ENCODE measurements at places on chromosomes 16 and 17. TPM values are rescaled to one million over a fixed set of nuclear protein-coding genes. Genes with fewer than 3 reads are reported as not detected.

Gene TEKT1
- total RNA-seq, result 5.8 TPM

GRCh38 chr17:29623283-29623647 is 553 bp upstream of the CORO6 start:
- no peaks in the 10 kb centered on the region for H3K27me3 ChIP-seq
- no peaks in the 10 kb centered on the region for H3K36me3 ChIP-seq
- no peak overlapping the region for H3K4me3 ChIP-seq
- DNase-seq, result no peak
- no peak overlapping the region for H3K27ac ChIP-seq

DNA sequence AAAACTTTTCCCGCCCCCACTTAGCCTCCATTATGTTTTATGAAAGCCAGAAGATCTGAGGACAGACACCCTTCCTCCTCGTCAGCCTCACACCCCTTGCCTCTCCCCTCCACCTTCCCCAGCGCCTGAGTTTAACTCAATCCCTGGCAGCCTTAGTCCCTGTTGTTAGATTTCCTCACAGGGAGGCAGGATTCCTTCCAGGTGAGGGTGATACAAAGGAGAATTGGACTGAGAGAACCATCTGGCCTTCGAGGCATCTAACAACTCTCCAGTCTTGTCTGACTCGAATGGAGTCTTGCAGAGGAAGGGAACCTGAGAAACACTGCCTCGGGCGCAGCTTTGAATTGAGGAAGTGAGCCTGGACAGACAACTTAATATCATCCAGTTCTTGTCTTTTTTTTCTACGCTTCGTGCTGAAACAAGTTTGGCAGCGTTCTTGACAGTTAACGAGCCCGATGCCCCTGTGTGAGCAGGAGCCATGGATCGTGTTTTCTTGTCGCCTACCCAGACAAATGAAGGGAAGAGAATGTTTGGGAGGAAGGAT is 1.3 kb upstream of the ZNF768 start:
- peak overlapping the region; percentile 98 for H3K27ac ChIP-seq
- peak overlapping the region; percentile 93 for H3K4me3 ChIP-seq
- no peak for DNase-seq
- H3K36me3 ChIP-seq, result peaks cover 36% of the 10 kb centered on the region
- H3K27me3 ChIP-seq, result no peaks in the 10 kb centered on the region
- peaks cover 49% of the 10 kb centered on the region for H3K4me1 ChIP-seq

- H3K36me3 ChIP-seq, result no peaks in the 10 kb centered on the region
- no peak overlapping the region for H3K4me3 ChIP-seq
- no peaks in the 10 kb centered on the region for H3K4me1 ChIP-seq
- no peak for DNase-seq
- H3K27ac ChIP-seq, result no peak overlapping the region
- no peaks in the 10 kb centered on the region for H3K27me3 ChIP-seq
Observed at GRCh38 chr16:78133919-78134318, 34.5 kb downstream of the WWOX start.

DNA sequence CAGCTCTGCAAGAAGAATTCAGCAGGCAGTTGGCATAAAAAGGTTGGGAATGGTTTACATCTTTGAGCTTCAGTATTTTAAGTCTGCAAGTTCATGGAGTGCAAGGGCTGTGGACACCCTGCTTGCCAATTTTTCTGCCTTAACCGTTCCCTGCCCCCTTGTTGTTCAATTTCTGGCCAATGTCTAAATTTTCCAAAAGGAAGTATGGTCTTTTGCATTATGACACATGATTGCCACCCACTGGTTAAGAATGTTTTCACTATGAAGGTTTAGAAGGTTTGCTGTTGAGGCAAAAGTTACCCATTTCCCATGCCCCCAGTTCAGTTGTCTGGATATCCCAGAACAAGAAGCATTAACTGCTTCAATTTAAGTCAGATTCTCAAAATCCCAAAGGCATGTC is 441.9 kb downstream of the CDH13 start:
- no peak for DNase-seq
- H3K4me3 ChIP-seq, result no peak overlapping the region
- no peaks in the 10 kb centered on the region for H3K27me3 ChIP-seq
- no peaks in the 10 kb centered on the region for H3K4me1 ChIP-seq
- H3K27ac ChIP-seq, result no peak overlapping the region
- H3K36me3 ChIP-seq, result no peaks in the 10 kb centered on the region

GRCh38 chr17:49850772-49851386 is 3.0 kb upstream of the TAC4 start:
- peaks cover 16% of the 10 kb centered on the region for H3K4me1 ChIP-seq
- peak overlapping the region; percentile 73 for H3K4me3 ChIP-seq
- H3K27me3 ChIP-seq, result no peaks in the 10 kb centered on the region
- DNase-seq, result peak; percentile 87
- H3K36me3 ChIP-seq, result no peaks in the 10 kb centered on the region

DNA sequence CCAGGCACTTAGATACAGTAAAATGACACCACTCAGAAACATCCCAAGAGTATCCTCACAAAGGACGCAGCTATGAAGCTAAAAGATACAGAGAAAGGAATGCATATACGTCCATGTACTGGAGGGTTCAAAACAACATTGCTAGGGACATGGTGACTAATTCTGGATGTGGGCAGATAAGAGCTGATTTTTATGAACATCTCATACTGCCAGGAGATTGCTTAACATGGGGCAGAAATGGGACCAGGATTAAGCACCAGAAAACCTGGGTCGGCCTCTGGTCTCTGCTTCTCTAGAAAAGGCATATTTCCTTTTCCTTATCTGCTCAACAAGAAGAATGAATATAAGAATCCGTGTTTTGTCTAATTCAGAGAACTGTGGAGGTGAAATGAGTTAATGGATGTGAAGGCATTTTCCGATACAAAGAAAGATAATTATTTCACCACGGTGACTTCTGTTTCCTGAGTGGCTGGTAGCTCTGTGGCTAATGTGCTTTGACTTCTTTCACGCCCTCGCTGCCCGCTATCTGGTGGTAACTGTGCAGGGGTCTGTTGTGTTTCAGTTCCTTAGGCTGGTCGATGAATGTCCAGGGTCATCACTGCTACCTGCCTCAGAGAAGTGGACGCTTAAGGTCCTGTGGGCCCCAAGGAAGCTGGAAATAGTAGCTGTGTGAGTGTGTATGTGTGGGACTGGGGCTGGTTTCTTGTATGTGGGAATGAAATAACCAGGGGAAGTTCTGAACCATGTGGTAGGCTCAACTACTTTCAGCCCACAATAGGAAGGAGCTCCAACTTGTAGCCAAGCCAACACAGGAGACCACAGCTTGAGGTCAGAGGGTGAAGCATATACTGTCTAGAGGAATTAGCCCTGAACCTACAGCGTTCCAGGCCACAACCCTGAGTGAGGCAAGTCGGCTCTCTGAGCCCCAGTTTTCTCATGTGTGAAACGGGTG is 15.8 kb upstream of the CCL5 start:
- peaks cover 14% of the 10 kb centered on the region for H3K4me1 ChIP-seq
- H3K36me3 ChIP-seq, result no peaks in the 10 kb centered on the region
- H3K4me3 ChIP-seq, result no peak overlapping the region
- no peak overlapping the region for H3K27ac ChIP-seq
- no peaks in the 10 kb centered on the region for H3K27me3 ChIP-seq
